ENCODE measurements at places on chromosomes 11 and 22.

- DNase-seq = no peak
Observed at GRCh38 chr11:112300094-112300786, 39.6 kb upstream of the PLET1 start.

- no peak for DNase-seq
Observed at GRCh38 chr11:25992294-25992693, 339.6 kb upstream of the ANO3 start.

- no peak for DNase-seq
Observed at GRCh38 chr11:113645593-113646349, 60.3 kb downstream of the TMPRSS5 start.

DNA sequence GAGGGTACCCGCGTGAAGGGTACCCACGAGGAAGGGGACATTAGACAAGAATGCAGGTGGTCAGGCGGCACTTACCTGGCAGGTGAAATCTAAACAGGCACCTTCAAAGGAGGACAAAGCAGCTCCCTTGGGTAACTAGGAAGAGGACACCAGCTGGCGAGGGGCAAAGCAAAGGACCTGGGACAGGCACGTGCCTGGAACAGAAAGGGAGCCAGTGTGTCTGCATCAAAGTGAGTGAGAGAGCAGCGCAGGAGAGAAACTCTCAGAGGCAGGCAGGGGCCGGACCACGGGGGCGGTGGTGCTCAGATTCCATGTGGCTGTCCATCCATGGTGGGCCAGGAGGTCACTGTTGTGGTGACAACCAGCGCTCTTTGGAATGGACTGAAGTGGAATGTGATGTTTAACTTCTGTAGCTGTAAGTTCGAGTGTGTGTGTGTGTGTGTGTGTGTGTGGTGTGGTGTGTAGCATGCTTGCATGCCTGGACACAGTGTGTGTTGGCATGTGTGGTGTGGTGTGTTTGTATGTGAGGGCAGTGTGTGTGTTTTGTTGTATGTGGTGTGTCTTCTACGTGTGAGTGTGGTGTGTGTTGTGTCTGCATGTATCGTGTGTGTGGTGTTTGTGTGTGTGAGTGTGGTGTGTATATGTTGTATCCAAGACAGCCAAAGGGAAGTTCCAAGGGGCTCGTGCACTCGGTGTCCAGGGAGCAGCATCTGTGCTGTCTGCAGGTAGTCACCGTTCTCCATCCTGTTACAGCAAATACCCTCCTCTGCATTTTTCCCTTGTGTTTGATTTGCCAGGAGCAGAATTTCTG lies 86.4 kb downstream of the CDKN1C start:
- DNase-seq = no peak

DNA sequence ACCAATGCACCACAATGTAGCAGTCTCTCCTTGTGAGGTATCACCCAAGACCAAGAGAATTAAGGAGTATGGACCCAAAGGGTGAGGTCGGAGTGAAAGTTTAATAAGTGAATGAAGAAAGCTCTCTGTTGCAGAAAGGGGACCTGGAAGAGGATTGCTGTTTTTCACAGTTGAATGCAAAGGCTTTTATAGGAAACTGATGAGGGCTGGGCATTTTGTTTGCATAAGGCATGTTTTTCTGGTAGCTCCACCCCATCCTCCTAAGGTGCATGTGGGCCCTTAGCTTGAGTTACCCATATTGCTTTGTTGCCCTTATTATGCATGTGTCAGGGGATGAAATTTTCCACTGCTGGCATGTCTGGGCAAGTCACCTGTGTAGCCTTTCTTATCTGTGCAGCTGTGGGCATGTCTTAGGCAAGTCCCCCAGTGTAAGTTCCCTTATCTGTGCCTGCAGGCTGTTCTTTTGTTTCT lies 64.7 kb downstream of the BDNF start:
- no peak for DNase-seq

- DNase-seq = no peak
Observed at GRCh38 chr11:133021553-133021952, 510.7 kb downstream of the OPCML start.

DNA sequence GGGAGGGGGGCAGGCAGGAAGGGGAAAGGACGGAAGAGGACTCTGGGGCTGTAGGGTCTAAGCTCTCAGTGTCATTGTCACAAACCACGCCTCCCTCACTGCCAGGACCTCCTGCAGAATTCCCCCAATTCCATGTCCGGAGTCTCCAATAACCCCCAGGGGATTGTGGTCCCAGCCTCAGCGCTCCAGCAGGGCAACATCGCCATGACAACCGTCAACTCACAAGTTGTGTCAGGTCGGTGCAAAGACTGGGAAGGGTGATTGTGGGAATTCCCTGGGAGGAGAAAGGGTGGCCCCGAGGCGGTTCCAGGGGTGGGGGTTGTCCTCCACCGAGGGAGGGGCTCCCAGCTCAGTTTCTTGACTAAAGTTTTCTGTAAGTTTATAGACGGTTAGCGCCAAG lies 86.0 kb downstream of the FEZ1 start:
- no peak for DNase-seq

DNA sequence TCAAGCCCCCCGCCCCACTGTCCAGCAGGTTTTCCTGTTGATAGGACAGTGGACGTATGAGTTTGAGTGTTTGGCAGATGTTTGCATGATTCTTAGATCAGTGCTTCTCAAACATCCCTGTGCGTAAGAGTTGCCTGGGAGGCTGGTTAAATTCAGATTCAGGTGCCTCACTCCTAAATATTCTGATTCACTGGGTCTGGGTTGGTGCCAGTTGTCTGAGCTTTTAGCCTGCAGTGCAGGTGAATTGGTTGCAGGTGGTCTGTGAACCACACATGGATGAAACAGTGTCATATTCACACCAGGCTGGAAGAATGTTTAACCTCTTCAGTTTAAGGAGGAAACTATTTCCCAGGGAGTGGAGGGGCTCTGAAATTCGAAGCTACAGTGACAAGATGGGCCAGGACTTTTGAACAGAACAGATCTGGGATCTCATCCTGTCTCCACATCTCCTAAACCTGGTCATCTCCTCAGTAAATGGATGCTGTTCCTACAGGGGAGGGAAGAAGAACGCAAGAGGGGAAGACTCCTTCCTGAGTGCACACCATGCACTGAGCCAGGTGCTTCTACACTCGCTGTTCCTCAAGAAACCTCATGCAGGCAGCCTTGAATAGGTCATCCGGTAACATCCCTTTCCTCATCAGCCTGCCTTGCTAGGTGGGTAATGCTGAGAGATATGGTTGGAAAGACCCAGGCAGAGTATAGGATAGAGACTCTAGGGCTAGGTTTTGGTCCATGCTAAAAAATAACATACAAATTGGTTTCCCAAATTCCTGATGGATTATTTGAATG lies 47.8 kb downstream of the TEAD1 start:
- DNase-seq = no peak

DNA sequence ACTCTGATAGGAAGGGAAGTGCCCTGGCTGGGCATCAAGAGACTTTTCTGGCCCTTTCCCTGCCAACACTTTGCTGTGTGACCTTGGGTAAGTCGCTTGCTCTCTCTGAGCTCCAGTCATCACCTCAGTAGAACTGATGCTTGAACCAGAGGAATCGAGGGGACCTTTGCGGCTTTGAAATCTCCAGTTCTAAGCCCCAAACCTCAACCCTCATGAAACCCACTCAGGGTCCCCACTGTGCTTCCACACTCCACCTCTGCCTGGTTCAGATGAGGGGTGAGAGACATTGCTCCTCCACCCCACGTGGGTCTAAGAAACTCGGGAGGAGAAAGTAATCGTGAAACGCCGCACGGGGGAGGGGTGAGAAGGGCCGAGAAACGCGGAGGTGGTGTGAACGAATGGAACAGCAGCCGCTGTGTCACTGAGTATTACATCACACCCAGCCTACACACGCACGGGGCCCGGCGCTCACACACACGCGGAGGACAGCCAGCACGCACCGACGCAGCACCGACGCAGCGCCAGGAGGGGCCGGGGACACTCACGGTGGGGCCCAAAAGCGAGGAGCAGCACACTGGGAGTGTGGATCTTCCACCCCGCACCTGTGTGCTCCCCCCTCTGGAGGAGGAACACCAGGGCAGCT lies 4.3 kb downstream of the RTN4RL2 start:
- no peak for DNase-seq

DNA sequence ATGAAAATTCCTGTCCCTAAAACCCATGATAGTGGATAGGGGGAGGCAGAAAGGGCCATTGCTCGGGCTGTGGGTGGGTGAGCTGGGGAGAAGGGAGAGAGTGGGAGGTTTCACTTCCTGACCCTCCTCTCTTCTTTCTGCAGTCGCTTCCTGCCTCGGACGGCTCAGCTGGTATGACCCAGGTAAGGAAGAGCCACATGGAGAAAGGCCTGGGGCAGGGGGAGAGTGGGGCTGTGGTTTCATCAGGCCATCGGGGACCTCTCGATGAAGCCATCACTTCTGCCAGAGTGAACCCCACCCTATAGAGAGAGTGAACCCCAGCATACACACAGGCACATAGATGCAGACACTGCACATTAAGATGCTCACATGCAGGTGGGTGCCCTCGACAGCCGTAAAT lies 12.6 kb downstream of the CD5 start:
- DNase-seq = no peak

- peak; percentile 64 for DNase-seq
Observed at GRCh38 chr11:75022759-75023396, 34.1 kb downstream of the NEU3 start.

DNA sequence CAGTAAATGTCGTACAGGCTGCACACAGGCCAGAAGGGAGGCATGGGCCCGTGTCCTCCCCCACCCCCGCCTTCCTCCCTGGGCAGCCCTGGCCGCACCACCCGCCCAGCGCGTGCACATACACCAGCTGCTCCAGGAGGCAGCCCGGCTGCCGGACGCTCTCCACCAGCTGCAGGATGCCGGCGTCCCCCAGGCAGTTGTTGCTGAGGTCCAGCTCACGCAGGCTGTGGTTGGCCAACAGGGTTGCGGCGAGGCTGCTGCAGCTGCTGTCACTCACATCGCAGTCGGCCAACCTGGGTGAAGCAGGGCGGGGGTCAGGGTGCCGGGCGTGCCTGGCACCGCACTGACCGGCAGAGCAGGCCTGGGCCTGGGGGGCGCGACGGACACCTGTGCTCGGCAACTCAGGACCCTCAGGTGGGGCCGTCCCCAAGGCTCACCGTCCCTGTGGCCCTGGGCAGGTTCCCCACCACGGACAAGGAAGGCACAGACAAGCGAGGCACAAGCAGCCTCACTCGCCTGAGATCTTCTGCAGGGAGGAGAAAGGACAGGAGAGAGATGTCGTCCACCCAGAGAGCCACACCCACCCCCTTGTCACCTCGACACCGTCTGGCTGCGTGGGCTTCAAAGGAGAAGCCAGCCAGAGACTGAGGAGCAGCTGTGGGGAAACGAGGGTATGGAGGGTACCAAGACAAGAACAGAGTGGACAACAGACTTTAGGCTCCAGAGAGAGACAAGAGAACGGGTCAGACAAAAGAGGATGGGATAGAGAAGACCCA lies 12.1 kb downstream of the RNH1 start:
- DNase-seq = no peak

DNA sequence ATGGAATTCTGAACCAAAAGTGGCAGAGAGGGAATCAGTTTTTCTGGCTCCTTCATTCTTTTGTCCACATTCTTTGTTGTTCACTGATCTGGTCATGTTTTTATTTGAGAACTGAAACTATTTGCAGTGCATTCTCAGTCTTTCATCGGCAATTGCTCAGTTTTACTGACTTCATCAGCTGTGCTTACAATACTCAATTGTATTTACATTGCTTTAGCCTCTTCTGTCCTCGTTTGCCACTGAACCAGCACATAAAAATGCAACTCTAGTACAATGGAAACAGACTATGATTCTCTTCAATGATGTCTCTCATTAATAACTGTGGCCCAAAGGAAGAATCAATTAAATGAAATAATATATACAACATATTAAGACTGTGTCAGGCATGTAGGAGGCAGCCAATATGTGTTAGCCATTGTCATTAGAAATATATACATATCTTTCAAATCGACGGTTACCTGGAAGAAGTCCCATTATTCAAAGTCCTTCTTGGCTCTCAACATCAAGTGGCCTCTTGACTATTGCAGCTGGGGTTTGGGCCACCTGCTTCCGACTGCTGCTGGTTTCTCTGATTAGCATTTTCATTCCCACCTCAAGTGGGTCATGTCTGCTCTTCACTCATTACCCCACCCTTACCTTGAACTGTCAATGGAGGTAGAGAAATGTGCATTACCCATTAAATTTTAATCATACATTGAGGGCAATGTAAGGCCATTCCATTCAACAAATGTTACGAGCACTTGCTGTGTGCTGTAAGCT lies 600.1 kb downstream of the INSC start:
- DNase-seq = no peak

DNA sequence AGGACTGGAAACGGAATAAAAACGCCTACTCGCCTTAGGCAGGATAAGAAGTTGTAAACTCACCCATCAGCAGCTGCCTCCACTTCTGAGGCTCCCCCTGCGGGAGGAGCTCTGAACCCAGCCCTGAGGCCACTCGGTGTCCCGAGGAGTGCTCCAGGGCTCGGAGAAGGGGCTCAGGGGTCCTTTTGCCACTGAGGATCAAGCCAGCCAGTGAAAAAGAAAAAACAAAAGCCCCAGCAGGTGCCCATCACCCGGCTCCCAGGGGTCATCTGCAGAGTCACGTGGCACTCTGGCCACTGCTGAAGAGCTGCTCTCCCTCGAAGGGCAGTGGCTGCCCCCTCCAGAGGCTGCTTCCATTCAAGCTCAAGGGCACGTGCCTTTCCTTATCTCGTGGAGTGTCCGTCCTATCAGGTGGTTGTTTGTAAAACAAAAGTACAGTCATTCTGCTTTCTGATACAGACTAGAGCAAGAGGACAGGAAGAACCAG lies 29.0 kb downstream of the NUP50 start:
- no peak for DNase-seq

DNA sequence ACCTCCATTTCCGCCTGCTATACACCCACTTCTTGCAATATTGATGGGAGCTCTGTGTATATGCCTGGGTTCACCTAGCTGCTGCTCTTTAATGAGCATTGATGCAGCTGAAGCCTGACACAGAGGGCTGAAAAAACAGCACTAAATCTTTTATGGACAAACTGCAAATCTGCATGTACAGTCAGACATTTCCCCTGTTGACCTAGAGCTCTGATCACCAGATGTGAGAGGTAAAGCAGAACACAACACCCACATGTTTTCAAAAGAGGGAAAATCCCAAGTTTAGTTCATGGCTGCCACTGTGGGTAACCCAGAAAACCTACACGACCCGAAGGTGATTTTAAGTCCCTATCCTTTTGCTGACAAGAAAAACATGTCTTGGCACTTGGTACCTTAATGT lies 303.0 kb upstream of the PITPNB start:
- DNase-seq = no peak

GRCh38 chr11:72514331-72514730 lies 80.0 kb upstream of the CLPB start:
- no peak for DNase-seq

GRCh38 chr11:17504330-17505107 lies 27.9 kb upstream of the ABCC8 start:
- peak; percentile 33 for DNase-seq

DNA sequence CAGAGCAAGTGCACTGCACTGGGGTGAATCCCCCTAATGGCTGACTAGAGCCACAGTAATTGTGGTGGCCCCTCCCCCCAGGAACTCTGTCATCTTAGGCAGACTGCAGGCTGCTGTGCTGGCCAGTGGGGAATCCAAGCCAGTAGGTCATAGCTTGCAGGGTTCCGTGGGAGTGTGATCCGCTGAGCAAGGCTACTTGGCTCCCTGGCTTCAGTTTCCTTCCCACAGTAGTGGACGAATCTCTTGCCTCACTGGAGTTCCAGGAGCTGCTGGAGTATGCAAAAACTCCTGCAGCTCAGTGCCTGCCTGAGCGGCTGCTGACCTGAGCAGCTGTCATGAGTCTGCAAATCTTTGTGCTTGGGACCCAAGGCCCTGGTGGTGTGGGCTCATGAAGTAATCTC lies 13.2 kb downstream of the OOSP3 start:
- DNase-seq = no peak

- peak; percentile 48 for DNase-seq
Observed at GRCh38 chr22:39514373-39514973, 5.9 kb upstream of the ATF4 start.

GRCh38 chr11:69267395-69267805 lies 26.6 kb upstream of the MYEOV start:
- no peak for DNase-seq

Data from stimulated activated CD4-positive, alpha-beta T cell treated with anti-CD3 and anti-CD28 coated beads, Interleukin-1b, Interleukin-23, amount 100 ng/mL, for 1 hour (primary cell).